ENCODE measurements at places on chromosomes 11 and 22.

GRCh38 chr11:50098186-50098725 lies 65.6 kb downstream of the OR4C45 start:
- peak; percentile 36 for DNase-seq

GRCh38 chr11:111460856-111461255 lies 51.3 kb downstream of the BTG4 start:
- no peak for DNase-seq

- no peak for DNase-seq
Observed at GRCh38 chr22:27128461-27129085, 471.2 kb downstream of the MIAT start.

DNA sequence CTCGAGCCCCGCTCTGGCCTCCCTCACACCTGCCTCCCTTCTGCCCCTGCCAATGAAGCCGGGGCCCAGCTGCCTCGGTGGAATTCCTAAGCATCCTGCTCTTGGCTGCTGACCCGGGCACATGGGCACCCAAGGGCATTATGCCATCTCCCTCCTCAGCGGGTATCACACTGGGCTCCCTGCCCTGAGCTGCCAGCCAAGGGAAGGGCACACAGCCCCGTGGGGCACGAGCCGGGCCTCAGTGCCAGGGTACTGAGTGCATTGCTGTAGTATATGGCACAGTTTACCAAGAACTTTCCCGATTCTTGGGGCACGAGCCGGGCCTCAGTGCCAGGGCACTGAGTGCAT lies 43.8 kb upstream of the JAM3 start:
- DNase-seq = no peak

- no peak for DNase-seq
Observed at GRCh38 chr11:129709801-129710398, 105.7 kb upstream of the TMEM45B start.

- DNase-seq = no peak
Observed at GRCh38 chr11:64048042-64048854, 12.5 kb downstream of the FLRT1 start.

DNA sequence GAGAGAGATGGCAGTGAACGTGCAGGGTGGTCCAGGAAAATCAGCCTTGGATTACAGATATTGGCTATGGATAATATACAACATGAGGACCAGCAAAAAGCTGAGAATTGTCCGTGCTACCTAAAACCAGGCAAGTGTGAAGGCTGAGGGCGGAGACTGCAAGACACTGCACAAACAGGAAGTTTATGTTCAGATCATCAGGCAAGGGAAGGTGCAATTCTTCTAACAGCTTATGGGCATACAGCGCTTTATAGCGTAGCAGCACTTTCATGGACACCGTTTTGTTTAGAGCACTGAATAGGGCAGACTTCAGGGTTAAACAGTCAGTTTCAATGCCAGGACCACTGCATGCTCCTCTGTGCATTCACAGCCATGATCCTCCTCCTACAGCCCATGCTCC lies 93.1 kb upstream of the TMEM45B start:
- DNase-seq = no peak

- DNase-seq = peak; percentile 56
Observed at GRCh38 chr11:17703951-17704350, 15.4 kb upstream of the MYOD1 start.

DNA sequence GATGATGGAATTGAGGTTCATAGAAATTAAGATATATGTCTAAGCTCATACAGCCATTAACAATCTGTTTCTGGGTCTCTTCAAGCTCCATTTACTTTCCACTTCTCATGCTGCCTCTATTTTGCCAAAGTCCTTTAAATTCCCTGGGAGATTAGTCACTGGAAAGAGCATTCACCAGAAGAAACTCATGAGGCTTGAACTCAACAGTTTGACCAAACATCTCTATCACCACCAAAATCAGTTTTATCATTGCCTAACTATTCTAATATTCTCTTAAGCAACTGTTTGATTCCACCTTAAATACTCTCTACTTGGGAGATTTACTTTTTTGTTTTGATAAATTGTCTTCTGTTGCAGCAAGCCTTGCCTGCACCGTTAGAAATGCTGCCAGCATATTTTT lies 881.3 kb downstream of the KCNA4 start:
- DNase-seq = no peak

DNA sequence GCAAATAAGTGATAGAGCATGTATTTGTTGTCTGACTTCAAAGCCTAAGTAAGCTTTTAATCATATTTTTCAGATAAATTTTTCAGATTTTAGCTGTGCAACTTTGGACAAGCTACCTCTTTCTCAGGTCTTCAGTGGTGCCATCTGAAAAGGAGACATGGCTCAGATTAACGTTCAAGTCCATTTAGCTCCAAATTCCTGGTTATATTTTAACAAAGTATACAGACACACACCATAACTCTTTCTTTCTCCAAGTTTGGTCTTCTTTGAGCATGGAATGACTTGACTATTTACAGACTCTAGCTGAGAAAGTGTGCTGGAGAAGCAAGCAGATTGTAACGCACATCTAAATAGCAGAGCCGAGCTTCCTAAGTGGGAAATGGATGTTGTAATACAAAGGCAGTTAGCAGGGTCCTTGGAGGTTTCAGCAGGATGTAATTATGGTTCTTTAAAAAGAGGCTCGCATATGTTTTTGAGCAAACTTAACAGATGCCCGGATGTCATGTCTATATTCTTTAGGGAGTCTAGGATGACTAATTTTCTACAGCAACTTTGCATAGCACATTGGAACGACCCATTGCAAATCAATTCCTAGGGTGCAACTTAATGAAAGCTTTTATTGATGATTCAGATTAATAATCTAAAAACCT lies 128.1 kb upstream of the E2F8 start:
- DNase-seq = no peak

DNA sequence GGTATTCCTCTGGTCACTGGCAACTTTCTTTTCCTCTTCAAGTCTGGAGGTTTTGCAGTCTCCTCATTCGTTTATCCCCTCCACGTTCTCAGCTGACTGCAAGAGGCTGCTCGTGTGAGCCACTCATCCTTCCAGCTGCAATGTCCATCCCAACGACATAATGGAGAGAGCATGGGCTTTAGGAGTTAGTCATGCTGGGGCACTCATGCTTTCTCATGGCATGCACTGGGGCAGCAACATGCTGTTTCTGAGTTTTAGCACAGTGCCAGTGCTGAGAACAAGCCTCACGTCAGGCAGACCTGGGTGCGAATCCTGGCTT lies 7.1 kb downstream of the DCPS start:
- no peak for DNase-seq

DNA sequence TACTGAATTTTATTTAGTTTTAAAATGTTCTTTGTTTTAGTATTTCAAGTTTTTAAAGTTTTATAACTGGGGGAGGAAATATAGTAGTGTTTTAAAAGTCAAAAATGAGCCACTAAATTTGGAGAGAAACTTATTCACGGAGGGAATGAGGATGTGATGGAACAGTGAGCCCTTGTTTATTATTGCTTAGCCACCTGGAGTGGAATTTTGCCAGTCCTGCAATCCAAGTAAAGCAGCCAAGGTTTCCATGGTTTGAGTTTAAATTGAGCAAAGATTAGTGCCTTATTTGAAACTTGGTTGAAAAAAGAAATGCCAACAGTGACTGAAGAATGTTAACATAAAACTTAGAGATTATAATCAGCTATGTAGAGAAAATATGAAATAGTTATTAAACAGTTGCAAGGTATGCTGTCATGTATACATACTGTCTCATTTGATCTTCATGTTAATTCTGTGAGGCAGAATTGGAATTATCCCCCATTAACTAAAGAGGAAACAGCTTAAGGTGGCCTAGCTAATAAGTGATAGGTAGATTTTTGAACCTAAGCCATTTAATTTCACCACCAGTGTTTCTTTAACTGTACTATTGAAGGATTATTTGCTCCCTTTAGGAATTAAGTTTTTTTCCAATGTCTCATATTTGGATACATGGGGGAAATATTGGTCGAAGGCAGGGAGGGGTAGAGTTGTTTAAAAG lies 36.4 kb downstream of the SWAP70 start:
- DNase-seq = no peak

DNA sequence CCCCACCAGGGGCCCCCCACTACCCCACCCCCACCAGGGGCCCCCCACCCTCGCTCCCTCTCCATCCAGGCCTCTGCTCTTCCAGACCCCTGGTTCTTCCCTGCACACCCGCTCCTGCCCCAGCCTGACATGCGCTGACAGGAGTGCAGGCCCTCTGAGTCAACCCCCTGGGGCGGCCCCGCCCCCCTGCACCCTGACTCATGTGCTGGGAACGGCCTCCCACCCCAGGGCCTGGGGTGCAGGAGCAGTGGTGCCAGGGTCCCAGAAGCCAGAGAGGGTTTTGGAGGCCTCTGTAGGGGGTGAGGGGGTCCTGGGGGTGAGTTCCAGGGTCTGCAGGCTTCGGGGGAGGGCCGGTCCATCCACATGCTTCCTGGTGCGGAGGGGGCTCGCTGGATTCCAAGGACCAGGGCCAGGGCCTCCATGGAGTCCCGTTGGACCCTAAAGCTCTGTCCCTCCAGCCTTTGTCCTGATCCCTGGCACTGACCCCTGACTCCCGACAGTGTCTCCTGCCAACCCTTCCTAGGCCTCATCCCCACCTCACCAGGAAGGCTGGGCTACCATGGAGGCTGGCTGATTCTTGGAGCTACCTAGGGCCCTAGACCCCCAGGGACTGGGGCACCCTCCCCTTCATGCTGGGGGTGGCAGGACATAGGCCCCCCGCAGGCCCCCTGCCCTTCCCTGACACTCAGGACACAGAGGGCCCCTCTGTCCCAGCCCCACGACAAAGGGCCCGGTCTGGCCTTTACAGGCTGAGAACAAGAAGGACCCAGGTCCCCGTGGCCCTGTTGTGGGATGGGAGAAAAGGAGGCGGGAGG lies 583 bp upstream of the PKP3 start:
- peak; percentile 78 for DNase-seq

DNA sequence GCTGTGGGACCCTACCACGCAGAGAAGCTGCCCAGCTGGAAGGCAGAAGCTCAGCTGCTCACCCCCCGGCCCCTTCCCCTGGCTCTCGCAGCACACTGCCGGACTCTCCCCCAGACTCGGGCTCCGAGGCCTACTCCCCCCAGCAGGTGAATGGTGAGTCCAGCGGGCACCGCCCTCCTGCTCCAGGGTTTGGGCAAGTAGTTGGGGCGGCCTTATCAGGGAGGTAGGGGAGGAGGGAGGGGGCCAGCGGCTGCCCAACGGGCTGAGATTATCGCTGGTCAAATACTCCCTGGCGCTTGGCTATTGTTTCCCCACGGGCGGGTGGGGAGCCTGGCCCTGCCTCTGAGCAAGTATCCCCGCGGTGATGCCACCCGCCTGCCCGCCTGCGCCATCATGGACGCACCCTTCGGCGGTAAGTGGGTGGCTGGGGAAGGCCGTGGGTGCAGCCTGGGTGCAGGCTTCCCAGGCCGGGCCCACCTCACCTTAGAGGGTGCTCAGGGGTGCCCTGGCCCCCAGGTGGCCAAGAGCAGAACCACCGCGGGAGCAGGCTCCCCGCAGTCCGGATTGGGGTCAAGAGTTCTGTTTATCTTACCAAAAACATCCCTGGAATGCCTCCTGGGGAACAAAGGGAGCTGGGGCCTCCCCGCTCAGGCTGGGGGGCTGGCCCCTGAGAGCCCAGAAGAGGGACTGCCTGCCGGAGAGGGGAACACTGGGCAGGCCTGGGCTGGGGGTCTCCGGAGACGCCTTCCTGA lies 16.9 kb downstream of the MYRF start:
- no peak for DNase-seq

DNA sequence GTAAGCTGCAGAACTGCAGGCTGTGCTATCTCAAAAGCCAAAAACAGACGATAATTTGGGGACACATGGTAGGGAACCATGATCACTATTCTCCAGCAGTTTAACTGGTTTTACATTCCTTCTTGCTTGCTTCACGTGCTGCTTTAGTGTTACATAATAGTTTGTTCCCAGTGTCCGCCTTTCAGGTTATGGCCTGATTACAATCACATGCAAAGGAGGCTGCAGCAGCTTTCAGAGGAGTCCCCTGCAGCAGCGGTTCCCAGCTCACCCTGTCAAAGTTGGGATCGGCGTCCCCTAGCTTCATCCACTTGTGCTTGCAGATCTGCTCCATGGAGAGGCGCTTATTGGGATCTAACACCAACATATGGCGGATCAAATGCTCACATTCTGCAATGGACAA lies 39.2 kb upstream of the APOA1 start:
- no peak for DNase-seq

DNA sequence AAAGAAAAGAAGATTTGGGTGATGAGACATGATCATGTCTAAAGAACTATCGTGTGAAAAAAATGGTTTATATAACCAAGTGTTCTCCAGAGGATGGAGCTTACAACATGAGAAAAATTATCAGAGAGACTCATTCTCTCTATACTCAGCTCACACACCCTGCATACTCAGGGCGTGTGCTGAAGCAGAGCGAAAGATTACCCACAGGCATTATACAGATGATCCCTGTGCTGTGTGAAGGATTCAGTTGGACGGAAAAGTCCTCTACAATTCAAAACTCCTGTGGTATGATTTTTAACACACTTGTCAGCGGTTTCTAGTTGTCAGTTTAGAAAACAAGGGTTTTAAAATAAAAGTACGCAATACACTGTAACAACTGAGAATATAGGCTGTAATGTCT lies 267.3 kb downstream of the DLG2 start:
- no peak for DNase-seq

GRCh38 chr11:69702239-69702691 lies 1.6 kb downstream of the FGF19 start:
- DNase-seq = no peak

GRCh38 chr11:16796311-16796710 lies 57.9 kb downstream of the C11orf58 start:
- DNase-seq = no peak

GRCh38 chr11:78344676-78345075 lies 72.9 kb downstream of the GAB2 start:
- peak; percentile 52 for DNase-seq

- peak; percentile 98 for DNase-seq
Observed at GRCh38 chr11:112852143-112852866, 108.9 kb upstream of the NCAM1 start.

GRCh38 chr11:61124574-61125309 lies 22.5 kb downstream of the CD5 start:
- no peak for DNase-seq

DNA sequence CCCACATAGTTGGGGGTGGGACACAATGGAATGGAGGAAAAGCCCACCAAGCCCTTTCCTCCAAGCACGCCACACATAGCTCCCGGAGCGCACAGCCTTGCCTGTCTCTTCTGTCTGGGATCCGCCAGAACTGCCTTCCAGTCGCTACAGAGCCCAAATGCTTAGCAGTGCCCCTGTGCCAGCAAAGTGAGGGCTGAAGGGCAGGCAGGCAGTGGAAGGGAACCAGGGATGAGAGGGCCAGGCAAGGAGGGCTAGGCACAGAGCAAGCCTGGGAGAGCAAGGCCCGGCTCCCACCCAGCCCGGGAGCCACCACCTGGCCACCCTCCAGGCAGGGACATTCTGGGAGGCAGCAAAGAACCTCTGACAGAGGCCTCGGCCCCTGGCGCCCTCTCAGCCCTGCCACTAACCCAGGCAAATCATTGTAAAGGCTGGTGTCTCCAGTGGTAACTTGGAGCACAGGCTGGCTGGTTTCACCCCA lies 32.5 kb downstream of the PPP2R1B start:
- DNase-seq = no peak

GRCh38 chr11:76313271-76313670 lies 67.7 kb downstream of the THAP12 start:
- DNase-seq = no peak

GRCh38 chr11:112584672-112585071 lies 324.0 kb upstream of the PLET1 start:
- no peak for DNase-seq
